ENCODE measurements at places on chromosomes 2 and 18.

- H3K27ac ChIP-seq: no peak overlapping the region
- no peaks in the 10 kb centered on the region for H3K4me1 ChIP-seq
- H3K4me3 ChIP-seq: no peak overlapping the region
- H3K27me3 ChIP-seq: no peaks in the 10 kb centered on the region
- H3K36me3 ChIP-seq: no peaks in the 10 kb centered on the region
Observed at GRCh38 chr2:136381722-136382633, 264.0 kb upstream of the CXCR4 start.

DNA sequence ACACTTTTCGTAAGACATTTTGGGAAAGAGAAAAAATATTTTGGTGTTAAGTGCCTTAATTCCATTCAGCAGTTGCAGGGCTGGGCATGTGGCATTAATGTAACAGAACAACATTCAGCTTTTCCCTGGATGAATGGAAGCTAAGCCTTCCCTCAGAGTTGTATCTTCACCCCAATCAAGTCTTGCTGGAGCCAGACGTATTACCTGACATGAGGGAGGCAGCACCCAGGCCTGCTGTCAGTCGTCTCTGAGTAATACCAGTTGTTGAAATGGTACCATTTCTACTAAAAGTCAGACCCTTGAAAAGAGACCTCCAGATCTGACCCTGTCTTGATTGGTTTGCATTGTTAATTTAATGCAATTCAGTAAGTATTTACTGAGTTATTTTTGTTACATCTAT, 57.5 kb downstream of the MALT1 start:
- no peaks in the 10 kb centered on the region for H3K4me1 ChIP-seq
- no peaks in the 10 kb centered on the region for H3K27me3 ChIP-seq
- no peak overlapping the region for H3K4me3 ChIP-seq
- no peak for DNase-seq
- peaks cover 31% of the 10 kb centered on the region for H3K36me3 ChIP-seq

DNA sequence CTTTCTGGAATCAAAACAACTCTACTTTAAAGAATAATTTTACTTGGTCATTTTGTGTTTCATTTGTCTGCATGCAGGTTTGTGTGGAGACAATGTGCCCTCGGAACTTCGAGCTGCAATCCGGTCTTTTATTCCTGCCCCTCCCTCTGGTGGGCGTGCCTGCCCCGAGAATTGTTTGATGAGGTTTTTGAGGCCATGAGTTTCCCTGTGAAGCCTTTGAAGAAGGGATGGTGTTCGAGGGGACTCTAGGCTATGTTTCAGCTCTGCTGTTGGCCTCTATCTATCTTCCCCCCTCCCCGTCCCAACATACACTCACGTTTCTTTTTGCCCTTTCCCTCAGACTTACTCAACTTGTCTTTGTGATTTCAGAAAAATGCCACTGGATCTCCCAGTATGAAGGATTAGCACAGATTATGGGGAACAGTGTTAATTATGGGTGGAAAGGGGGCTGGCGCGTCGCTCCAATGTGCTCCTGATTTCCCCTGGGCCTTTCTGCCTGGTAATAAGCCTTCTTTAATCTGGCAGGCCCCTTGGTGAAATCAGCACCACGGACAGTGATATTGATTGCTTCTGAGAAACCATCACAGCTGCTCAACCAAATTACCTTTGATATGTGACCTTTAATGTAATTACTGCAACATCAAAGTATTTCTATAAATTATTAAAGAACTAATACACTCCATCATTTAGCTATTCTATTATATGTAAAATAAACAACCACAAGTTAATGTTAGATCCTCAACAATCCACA, 82.2 kb downstream of the CELF4 start:
- H3K27ac ChIP-seq: no peak overlapping the region
- H3K4me3 ChIP-seq: no peak overlapping the region
- H3K4me1 ChIP-seq: no peaks in the 10 kb centered on the region
- peak; percentile 43 for DNase-seq

DNA sequence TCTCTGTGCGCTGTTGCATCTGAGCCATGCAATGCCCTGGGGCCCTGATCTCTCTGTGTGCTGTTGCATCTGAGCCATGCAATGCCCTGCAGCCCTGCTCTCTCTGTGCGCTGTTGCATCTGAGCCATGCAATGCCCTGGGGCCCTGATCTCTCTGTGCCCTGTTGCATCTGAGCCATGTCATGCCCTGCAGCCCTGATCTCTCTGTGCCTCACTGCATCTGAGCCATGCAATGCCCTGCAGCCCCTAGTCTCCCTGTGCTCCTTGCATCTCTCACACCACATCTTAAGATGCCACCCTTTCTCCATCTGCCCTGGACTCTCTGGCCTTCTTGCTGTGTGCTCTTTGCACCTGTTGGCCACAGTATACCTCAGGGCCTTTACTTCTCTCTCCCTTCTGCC, 56.2 kb downstream of the SOX11 start:
- DNase-seq: no peak
- no peaks in the 10 kb centered on the region for H3K27me3 ChIP-seq
- H3K27ac ChIP-seq: no peak overlapping the region
- no peak overlapping the region for H3K4me3 ChIP-seq
- no peaks in the 10 kb centered on the region for H3K36me3 ChIP-seq
- H3K4me1 ChIP-seq: no peaks in the 10 kb centered on the region

GRCh38 chr2:31483246-31483645, 68.7 kb upstream of the XDH start:
- H3K4me3 ChIP-seq: no peak overlapping the region
- no peak overlapping the region for H3K27ac ChIP-seq

DNA sequence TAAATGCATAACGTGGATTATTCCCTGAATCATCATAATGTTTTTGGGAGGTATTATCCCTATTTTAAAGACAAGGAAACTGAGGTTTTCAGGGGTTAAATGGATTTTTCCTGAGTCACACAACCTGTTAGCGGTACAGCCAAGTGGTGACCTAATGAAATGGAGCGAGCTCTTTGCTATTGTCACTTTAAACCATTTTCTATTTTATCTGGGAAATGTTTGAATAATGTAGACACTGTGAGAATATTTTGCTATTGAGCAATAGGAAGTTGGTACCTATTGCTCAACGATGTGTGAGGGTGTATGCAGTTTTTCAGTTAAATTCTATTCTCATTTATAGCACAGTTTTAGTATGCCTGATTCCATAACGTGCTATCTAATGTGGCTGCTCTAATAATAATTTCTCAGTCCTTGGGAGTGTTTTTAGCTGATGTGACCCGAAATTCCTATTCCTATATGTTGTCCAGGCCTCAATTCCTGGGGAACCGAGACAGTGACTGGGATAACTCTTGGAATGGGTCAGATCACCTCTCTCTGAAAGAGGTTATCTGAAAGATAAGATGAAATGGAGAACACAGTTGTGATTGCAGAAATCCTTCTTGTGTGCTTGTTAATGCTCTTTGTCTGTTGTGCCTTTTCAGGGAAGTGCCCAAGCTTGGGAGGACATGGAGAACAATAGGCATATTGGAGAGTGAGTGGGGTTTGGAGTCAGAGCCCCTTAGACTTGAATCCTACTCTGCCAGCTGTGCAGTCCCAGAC, 38.4 kb downstream of the ABCB11 start:
- no peak overlapping the region for H3K4me3 ChIP-seq
- H3K27me3 ChIP-seq: no peaks in the 10 kb centered on the region
- DNase-seq: peak; percentile 48
- H3K4me1 ChIP-seq: peaks cover 15% of the 10 kb centered on the region
- H3K36me3 ChIP-seq: no peaks in the 10 kb centered on the region
